ENCODE measurements at places on chromosomes 6 and 20.

GRCh38 chr6:10407674-10408054 is 7.2 kb downstream of the TFAP2A start:
- no peak for DNase-seq

DNA sequence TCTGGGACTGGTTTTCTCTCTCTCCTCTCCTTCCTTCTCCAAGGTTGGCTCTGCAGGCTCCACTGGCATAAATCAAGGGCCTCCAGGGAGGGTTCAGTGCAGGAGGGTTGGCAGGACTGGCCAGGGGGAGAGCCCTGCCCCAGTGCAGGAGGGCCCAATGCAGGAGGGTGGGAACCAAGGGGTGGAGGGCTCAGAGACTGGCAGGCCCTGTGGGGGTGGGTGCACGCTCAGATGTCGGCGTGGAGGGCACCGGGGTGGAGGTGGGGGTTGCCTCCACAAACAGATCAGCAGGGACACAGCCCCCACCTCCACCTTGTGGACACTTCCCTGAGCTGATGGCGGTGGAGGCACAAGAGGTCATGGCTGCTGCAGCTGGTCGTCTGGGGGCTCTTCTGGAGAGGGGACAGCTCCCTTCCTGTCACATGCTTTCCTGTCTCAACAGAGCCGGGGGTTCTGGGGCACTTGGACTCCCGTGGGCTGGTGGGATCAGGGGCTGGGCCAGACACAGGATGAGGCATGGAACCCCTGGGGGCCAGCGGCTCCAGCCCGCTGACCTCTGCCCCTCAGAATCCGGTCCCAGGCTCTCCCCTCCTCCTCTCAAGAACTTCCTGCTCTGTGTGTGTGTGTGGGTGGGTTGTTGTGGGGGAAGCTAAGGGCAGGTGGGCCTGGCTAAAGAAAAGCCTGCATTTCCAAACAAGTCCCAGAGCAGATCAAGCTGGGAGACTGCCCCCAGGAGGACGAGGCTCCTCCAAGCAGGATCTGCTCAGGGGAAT is 2.7 kb upstream of the ABHD16B start:
- no peak for DNase-seq

DNA sequence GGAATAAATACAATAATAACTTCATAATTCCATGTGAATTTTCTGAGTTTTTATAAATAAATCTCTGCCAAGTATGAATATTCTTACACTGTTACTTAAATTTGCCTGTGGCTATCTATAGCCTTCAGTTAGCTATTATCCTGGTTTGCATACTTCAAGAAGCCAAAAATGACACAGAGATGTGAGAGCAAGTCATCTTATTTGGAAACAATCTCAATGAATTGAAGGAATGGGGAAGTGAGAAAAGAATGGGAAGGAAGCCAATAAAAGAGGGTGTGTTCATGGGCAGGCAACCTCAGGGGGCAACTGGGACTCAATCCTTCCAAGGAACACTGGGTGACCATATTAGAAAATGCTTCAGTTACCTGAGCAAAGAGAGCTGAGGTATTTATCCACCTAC is 9.9 kb downstream of the HAO1 start:
- DNase-seq, result no peak

GRCh38 chr6:30062471-30063178 is 1.6 kb downstream of the POLR1H start:
- no peak for DNase-seq

DNA sequence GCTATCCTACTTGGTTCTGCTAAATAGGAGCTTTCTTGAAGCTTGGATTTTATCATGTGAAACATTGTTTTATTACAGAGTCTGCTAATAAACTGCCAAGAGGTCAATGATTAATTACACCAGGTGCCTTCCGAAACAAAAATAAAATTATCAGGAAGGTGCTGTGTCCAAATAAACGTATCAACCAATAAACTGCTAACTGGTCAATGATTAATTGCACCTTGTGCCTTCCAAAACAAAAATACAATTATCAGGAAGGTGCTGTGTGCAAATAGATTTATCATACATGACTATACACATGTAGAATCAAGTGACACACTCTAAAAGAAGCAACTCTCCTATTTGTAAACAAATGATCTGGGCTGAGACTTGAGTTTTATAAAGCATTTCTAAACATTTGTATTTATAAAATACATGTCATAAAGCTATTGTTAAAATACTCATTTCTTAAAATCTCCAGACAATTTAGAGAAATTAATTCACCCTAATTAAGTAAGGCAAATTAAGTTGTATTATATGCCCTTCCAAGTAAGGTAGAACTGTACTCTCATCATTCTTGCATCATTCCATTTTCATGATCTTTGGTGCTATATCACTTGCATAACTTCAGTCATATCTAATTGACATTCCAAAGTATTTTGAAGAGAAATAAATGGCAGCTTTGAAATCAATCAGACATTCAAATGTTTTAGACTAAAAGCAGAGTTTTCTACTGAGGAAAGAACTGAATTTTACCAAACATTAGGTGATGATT is 26.8 kb downstream of the SPTLC3 start:
- DNase-seq, result no peak

GRCh38 chr6:159108426-159108985 is 60.7 kb upstream of the FNDC1 start:
- DNase-seq, result no peak

Data from stimulated activated CD8-positive, alpha-beta memory T cell treated with anti-CD3 and anti-CD28 coated beads, Interleukin-2, amount 100 ng/mL, for 48 hours (primary cell).